ENCODE measurements at places on chromosomes 2 and 18.

DNA sequence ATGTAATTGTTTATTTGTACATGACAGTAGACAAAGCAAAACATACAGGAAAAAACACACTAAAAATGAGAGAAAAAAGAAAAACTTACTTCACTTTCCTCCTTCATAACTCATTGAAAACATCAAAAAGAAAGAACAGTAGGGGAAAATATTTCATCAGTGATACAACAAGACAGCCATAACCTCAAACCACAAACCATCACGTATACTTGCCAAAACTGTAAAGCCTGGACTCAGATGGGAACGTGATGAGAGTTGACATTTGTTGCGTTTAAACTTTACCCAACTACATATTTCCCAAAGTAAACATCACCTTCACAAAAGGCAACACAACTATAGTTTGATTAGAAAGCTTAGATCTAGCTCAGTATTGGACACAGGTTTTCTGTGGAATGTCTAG, 278.2 kb upstream of the COL3A1 start:
- no peak for DNase-seq

- no peak for DNase-seq
These were observed 71.3 kb upstream of the PID1 start for GRCh38 chr2:229342376-229342775.

GRCh38 chr18:2893676-2894075, 46.9 kb downstream of the EMILIN2 start:
- DNase-seq = peak; percentile 50

- DNase-seq = no peak
These were observed 50.1 kb downstream of the SPRED2 start for GRCh38 chr2:65382323-65382722.

DNA sequence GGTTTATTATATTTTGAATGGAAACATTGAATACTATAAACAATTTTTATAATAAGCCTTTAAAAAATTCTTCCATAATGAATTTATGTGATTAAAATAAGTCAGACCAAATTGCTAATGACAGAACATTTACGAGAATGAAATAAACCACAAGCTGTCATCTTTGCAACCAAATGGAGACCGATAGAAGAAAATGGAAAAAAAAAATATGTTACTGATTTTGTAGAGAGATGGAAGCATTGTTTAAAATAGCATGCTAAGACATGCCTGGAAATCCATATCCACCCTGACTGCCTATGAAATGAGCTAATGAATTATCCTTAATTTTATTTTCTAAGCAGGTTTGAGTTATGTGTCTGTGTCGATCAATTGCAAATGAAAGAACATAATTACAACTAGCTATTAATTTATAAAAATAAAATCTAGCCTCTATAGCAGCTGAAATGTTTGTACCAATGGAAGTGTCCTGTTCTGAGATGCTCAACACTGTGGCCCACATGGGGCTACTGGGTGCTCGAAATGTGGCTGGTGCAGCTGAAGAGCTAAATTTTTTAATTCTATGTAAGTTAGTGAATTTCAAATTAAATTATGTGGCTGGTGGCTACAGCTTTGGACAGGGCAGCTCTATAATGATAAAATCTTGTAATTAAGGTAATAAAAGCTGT, 832.8 kb downstream of the RNF144A start:
- DNase-seq = no peak

GRCh38 chr2:41989501-41990180, 58.2 kb upstream of the PKDCC start:
- DNase-seq = no peak

DNA sequence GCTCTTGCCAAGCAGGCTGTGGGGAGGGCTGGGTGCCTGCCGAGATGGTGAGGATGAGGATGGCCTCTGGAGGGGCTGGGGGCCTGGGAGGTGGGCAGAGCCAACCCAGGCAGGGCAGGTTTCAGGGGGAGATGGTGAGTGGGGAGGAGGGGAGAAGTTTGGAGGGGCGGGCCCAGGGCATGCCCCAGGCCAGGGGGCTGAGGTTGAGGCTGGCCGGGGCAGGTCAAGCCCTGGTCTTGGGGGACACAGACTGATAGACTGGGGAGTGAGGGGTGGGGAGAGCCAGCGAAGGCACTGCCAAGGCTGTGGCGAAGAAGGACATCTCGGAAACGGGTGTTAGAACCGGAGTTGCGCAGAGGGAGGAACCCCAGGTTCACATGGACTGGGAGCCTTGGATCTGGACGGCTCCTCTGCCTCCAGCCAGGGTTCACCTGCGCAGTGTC, 12.6 kb downstream of the CAPN10 start:
- peak; percentile 35 for DNase-seq

DNA sequence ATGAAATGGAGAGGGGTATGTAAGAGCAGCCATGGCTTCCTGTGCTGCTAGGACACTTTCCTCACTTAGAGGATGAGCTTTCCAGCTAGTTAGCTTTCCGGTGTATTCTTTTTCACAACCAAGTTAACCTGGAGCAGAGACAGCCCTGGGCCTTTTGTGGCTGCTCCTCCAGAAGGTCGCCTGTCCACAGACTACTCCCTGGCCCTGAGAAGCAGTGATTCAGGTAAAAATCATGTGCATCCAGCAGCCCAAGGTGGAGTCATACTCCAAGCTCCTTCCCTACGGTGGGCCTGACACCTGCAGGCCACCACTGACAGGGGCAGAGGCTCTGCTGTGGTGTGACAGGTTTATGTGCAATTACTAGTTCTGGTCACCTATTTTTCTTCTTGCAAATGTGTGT, 187.2 kb downstream of the ANKRD30B start:
- DNase-seq = peak; percentile 37

All from ascending aorta (tissue), 2 donors.